ENCODE measurements at places on chromosomes 3 and 15.

- DNase-seq, result peak; percentile 46
These were observed 92.6 kb upstream of the ZBTB20 start for GRCh38 chr3:115239717-115240116.

DNA sequence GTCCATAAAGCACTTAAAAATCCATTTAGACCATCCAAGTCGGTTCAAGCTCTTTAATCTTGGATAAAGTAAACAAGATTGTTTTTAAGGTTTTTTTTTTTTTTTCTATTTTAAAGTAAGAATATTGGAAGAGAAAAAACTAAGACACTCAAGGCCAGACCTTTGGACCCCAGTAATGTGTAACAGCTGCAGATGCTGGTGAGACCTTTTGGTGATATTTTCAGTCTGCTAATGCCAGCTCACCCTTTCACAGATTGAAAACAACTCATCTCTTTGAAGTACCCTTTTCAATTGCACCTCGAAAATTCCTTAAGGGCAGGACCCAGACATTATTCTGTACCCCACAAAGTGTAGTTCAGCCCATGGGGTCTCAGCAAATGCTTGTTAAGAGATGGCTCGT is 260.7 kb upstream of the CTNNB1 start:
- no peak for DNase-seq

- DNase-seq, result no peak
These were observed 21.2 kb upstream of the SIAH2 start for GRCh38 chr3:150783920-150784746.

- no peak for DNase-seq
These were observed 493.6 kb upstream of the AGTR1 start for GRCh38 chr3:148204131-148204530.

- no peak for DNase-seq
These were observed 79.4 kb downstream of the CORO2B start for GRCh38 chr15:68658151-68658550.

DNA sequence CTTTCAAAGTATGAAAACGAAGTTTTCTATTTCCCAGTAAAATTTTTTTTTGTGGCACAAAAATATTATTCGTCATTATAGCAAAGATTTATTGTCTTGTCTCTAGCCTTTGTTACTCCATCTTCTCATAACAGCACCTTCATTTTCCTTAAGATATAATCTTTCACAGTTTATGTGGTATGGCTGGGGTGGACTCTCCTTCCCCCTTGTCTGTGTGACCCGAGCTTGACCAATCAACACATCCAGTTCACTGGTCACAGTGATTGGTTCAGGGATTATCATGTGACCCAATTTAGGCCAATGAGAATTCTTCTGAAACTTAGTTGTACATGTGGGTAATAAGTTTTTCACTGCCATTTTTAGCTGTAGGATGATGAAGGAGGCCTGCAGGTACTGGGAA is 71.2 kb upstream of the DCBLD2 start:
- DNase-seq, result no peak

- DNase-seq, result no peak
These were observed 9.5 kb downstream of the PAK2 start for GRCh38 chr3:196749125-196749524.

- no peak for DNase-seq
These were observed 32.8 kb downstream of the ADAMTS7 start for GRCh38 chr15:78778422-78778821.

- no peak for DNase-seq
These were observed 246.4 kb upstream of the LRIG1 start for GRCh38 chr3:66747261-66747660.

DNA sequence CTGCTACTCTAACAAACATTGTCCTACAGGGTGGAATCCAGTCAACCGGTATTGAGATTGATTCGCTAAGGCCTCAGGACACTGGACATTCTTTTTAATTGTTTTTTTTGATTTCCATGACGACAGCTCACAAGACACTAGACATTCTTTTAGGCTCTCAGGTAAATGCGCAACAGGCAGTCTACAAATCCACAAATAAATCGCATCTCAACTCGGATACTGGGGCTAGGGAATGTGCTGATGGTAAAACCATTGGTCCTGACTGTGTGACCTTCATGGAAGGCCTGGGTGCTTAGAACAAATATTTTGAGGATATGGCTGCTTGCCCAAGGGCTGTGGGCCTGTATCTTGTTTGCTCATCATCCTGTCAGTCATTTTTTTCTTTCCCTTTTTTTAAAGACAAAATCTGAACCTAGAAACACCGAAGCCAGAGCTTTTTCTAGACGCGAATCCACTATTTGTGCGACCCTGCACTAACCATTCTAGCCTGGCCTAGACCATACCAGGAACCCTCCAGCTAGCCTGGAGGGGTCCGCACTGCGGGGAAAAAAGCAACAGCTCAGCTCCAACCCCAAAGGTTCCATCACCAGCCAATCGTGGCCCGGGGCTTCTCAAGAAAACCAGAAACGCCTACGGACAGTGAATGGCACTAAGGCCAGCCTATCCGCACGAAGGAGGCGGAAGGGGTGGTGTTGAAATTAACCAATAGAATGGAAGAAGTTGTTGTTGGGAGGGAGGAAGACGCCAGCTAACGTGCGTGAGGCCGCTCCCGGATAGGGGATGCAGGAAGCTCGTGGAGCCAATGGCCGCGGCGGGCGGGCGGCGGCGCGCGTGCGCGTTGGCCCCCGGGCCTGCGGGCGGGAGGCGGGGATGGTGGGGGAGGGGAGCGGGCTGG is 18.1 kb upstream of the CHD2 start:
- DNase-seq, result peak; percentile 98

DNA sequence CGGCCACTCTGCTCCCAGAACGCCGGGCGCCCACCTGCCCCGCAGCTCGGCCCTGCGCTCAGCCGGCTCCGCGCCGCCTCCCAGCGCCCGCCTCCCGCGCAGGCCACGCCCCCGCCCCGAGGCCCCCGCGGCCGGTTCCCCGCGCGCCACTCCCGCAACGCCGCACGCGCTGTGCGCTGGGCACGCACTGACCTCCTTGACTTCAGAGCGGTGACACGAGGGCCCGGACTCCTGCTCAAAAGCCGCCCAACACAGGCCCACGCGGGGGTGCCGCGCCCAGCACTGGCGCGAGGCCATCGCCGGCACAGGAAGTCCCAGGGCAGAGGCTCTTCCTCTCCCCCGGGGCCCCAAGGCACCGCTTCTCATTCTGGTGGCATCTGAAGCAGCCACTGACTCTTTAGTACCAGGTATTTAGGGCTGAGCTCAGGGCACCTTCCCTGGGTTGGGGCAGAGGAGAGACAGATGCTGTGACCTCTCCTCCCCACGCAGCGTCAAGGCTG is 12.4 kb downstream of the TNK2 start:
- no peak for DNase-seq

Measured in NCI-H187 treated with DMSO at 0.1 percent for 48 hours (cell line).